Hippocampal formation (tissue), 2 donors: ENCODE measurements at places on chromosomes 2 and 18.

- no peak for DNase-seq
Observed at GRCh38 chr18:7844017-7844416, 276.9 kb downstream of the PTPRM start.

DNA sequence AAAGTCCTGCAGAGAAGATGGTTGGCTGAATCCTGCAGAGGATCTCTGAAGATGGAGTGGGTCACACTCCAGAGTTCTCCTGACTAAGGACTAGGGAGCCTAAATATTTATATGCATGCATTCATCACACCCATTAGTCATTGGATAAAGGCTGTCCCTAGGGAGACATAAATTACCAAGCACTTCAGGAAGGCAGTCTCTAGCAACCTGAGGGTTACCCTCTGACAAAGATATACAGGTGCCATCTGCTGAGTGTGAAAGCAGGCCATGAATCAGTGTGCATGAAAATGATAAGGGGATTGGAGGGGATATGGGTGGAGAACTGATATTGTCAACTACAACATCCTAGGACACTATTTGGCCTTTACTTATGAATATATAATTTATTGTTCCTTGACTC is 294.8 kb upstream of the DDX18 start:
- DNase-seq: no peak

DNA sequence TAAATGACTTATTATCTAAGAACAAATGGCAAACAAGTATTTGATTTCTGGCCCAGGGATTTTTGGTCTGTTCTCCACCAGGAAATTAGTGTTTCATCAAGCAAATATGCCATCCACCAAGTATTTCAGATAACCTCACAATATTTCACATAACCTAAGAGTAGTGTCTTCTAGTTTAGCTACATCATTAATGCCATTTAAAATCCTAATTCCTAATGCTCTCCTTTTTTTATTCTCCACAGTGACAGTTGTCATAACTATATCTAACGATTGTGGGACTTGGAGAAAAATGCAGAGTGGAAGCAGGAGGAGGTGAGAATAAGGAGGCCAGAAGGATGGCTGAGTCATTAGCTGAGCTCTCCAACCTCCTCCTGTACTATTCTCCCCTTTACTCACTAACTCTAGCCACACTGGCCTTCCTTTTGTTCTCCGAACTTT is 58.5 kb upstream of the CTLA4 start:
- DNase-seq: no peak

GRCh38 chr2:9656270-9656766 is 25.5 kb upstream of the YWHAQ start:
- DNase-seq: no peak

GRCh38 chr18:48475635-48476549 is 62.9 kb upstream of the CTIF start:
- peak; percentile 88 for DNase-seq

DNA sequence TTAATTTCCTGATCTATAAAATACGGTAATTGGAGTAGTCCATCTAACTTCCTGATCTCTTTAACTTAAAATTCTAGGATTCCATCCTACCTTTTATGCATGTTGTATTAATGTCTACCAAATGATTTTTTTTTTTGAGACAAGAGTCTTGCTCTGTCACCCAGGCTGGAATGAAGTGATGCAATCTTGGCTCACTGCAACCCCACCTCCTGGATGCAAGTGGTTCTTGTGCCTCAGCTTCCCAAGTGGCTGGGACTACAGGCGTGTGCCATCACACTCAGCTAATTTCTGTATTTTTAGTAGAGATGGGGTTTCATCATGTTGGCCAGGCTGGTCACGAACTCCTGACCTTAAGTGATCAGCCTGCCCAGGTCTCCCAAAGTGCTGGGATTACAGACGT is 47.8 kb downstream of the CFAP36 start:
- no peak for DNase-seq

DNA sequence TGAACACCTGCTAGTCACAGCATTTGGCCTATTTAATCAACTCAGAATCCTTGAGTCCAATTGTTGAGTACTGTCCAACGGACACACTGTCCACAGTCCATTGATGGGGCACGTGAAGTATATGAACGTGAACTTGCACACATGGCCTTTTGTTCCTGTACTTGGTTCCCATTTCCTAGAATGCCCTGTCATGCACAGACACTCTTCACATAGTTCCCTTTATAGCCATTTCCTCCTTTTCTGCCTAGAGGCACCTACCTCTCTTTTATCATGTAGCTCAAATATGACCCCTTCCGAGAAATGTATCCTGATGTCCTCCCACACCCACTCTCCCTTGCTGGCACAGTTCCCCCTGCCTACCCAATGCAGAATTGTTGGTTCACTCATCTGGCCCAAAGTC is 8.7 kb upstream of the CRYGA start:
- DNase-seq: no peak

GRCh38 chr18:6482198-6482977 is 67.7 kb upstream of the L3MBTL4 start:
- peak; percentile 17 for DNase-seq

DNA sequence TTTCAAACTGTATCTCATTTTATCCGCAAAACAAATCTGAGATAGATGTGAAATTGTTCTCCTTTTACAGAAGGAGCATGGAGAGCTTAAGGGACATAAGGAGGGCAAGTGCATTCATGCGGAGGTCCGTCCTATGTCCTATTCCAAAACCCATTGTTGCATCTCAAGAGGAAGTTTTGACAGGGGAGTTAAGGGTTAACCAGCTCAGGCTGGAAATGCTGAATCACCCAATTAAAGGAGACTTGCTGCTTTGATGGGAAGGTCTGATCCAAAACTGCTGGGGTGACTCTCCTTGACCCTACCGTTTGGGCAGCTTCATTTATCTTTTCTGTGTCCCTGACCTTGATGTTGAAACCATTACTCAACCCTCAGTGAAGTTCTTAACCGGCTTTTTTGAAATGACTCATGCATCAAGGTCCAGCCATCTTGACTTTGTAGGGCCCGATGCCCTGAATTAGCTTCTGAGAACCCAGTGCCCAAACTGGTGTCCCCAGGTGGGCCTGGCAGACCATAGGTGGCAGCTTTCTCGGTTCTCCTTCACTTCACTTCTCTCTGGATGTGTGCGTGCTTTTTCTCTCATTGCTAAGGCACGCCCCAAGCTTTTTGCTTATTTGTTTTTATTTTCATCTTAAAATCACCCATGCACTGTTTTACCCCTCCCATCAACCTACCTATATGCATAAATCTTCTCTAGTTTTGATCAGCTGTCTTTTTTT is 15.9 kb upstream of the TXNDC2 start:
- no peak for DNase-seq
